ENCODE measurements at places on chromosomes 3 and 15.

GRCh38 chr3:37859354-37859753 is 2.3 kb upstream of the CTDSPL start:
- no peak for DNase-seq

DNA sequence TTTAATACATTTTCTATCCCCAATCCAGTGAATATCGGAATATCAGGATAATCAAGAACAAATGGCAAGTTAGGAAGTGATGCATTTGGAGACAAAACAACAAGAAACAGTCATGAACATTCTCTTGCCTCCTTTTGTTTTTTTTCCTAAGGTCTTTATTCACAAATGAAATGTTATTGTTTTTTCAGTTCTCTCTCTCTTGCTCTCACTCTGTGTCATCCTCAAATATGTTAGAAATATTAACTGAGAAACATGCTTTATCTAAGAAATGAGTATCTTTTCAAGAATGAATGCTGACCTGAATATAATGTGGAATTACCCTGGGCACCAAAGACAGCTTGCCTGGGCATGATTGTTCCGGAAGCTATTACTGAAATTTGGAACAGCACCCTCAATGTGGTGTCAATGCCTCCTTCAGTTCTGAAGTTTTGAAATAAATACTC is 51.3 kb downstream of the RBMS3 start:
- no peak for DNase-seq

DNA sequence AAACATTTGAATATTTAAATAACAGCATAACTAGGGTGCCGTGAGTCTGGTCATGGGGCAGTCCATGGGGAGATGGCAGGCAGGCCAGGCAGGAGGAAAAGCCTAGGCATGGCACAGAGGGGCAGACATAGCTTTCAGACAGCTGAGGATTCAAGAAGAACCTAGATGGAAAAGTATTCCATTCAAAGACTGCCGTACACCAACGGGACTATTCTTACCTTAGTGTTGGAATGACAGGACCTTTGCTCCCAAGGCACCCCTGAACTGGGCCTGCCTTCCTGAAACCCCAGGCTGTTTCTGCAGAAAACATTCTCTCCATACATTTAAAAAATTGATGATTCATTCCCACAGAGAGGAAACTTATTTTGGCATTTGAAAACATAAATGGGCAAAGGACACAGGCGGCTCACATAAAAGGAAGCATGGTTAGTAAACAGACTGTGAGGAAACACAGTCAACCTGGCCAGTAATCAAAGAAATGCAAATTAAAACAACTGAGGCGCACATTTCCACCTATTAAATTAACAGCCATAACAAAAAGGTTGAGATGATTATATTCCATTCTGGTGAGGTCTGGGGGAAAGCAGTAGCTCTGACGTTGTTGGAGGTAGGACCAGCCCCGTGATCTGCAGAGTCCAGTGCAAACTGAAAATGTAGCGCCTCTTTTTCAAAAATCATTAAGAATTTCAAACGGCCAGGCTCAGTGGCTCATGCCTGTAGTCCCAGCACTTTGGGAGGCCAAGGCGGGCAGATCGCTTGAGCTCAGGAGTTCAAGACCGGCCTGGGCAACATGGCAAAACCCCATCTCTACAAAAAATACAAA is 71.3 kb upstream of the SMAD3 start:
- DNase-seq = no peak

DNA sequence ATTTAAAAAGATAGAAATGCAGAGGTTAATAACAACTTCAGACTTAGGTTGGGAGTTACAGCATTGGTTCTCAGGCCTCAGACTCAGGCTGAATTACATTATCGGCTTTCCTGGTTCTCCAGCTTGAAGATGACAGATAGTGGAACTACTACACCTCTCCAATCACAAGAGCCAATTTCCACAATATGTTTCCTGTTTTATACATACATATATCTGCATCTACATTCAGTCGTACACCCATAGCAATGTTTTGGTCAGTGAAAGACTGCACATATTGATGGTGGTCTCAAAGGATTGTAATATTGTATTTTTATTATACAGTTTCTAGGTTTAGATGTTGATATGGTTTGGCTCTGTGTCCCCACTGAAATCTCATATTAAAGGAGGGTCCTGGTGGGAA is 35.4 kb downstream of the AADACL2 start:
- no peak for DNase-seq

- DNase-seq = no peak
These were observed 2.0 kb downstream of the SAMD7 start for GRCh38 chr3:169913323-169913722.

DNA sequence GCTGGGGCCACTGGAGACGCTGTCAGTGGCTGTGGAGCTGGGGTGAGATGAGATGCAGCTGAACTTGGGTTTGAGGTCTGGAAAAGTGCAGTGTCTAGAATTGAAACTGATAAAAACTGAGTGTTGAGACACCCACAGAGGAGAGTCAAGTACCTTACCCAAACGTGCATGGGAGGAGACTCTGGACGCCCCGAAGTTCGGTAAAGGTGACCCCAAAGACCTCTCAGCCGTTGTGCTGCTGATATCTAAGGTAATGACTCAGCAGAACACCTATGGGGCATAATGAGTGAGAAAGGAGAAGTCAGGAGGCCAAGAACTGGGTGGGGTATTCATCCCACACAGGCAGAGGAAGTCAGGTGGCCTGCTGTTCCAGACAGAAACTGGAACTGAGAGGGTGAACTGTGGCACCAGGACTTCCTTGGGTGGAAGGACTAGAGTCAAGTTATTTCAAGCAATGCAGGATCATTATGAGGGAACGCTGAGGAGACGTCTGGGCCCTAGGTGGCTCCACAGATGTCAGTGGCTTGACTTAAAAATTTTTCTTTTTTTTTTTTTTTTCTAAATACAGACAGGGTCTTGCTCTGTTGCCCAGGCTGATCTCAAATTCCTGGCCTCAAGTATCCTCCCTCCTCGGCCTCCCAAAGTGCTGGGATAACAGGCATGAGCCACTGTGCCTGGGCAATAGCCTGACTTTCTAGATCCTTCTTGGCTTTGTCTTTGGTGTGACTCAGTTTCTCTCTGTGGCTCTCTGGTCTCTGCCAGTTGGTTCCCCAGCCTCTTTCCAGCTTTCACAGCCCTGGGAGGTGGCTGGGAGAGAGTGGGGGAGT is 67.6 kb upstream of the GCNT3 start:
- no peak for DNase-seq

DNA sequence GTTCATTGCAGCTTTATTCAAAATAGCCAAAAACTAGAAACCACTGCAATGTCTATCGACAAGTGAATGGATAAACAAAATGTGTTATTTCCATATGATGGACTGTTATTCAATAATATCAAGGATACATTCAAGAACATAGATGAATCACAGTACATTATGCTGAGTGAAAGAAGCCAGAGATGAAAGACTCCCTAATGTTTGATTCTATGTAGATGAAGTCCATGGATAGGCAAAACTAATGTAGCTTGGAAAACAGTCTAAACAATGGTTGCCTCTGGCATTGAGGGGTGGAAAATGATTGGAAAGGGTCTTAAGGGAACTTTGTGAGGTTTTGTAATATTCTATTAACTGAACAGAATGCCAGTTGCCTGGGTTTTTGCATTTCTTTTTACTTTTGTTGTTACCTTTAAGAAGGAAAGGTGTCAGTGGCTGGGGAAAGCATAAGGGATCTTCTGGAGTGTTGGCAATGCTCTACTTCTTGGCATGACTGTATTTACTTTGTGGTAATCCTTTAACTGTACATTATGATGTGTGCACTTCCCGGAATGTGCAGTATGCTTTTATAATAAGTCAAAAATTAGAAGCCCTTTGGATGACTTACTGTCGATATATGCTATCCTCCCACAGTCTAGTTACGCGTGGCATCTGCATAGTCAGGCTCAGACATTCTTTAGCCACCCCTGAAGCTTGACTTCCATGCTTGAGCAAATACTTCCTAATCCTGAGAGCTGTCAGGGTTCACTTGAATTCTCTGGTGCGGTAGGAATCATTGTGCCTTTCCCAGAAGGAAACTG is 20.5 kb upstream of the ATP10A start:
- no peak for DNase-seq

DNA sequence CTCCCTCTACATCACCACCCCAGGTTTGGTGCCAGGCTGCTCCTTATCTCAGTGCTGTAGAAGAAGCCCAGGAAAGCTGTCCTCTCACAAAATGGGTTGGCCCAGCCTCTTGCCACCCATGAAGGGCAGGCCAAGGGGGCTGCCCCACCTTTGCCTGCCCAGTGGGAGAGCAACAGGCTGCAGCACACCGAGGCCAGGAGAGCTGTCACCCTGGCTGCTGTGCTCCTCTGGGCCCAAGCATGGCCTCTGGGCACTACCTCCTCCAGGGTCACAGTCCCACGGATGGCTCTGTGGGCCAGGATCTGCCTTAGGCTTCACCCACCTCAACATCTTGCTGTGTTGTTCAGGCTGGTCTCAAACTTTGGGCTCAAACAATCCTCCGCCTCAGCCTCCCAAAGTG is 6.4 kb upstream of the STAB1 start:
- no peak for DNase-seq

DNA sequence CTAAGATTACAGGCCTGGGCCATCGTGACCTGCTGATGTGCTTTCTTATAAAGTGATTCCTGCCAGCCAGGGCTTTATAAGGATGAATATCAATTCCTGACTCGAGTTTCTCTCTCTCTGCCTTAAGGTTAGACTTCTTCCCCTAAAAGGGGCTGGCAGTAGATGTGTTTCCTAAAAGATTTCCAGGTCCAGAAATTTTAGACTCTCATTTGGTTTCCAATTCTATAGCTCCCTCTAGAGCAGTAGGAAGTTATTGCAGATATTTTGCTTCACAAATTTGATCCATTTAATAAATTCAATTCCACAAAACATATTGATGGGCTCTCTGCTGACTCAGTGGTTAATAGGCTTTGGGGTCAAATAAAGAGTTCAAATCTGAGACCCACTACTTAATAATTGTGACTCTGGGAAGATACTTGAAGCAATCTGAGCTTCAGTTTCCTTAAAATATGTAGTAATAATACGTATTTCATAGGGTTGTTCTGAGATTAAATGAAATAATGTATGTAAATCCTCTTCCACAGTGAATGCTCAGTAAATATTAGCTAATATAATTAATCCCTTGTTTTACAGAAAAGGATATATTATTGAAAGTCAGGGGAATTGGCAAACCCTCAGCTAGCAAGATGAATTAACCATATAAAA is 2.1 kb downstream of the TRIM69 start:
- DNase-seq = no peak

DNA sequence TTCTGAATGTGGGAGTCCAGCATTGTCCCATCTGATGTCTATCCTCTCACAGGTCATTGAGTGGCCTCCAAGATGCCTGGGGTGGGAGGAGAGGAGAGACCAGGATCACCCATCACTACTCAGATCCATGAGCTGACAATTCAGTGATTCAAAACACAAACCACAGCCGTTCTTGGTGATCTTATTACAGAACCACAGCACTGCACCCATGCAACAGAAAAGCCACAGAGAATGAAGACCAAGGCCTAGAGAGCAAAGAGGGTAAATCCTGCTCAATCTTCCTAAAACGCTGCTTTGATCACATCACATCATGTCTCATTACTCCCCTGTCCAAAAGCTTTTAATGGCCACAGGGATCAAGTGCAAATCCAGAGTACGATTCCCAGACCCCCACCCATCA is 23.5 kb downstream of the ANP32A start:
- no peak for DNase-seq

DNA sequence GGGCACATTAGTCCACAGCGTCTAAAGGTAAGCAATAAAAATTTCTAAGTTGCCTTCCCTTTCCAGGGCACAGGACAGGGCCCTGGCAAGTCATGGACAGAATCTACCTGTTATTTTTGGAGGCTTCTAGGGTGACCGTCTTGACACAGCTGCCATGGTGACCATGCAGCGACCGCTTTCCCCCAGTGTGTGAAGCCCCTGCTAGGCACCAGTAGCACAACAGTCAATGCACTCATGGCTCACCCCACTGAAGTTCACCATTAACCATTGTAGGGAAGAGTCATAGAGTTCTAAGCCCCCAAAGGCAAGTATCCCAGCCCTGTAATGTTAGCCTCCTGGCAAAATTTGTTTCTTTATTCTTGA is 43.8 kb upstream of the SLCO2A1 start:
- no peak for DNase-seq

GRCh38 chr3:133995264-133995663 is 34.5 kb downstream of the SLCO2A1 start:
- no peak for DNase-seq

DNA sequence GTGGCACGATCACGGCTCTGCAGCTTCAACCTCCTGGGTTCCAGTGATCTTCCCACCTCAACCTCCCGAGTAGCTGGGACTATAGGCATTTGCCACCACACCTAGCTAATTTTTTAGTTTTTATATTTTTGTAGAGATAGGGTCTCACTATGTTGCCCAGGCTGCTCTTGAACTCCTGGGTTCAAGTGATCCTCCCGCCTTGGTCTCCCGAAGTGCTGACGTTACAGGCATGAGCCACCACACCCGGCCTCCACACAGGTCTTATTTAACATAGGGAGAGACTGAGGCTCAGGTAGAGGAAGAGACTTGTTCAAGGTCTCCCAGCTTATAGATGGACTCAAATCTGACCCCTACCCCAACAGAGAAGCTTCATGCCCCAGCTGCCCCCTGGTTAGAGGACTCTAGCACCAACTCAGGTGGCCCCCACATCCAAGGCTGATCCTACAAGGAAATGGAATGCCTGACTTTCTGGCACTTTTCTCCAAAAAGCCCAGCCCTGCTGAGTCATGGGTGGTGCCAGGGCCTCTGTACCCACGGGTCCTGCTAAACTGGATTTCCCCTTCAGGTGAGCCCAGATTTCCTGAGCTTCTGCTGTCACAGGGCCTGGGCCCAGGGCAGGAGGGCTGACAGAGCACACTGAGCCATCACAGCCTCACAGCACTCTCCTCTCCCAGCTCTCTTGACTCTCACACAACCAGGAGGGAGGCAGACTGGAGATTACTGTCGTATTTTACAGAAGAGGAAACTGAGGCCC is 5.6 kb downstream of the TMEM40 start:
- DNase-seq = no peak

DNA sequence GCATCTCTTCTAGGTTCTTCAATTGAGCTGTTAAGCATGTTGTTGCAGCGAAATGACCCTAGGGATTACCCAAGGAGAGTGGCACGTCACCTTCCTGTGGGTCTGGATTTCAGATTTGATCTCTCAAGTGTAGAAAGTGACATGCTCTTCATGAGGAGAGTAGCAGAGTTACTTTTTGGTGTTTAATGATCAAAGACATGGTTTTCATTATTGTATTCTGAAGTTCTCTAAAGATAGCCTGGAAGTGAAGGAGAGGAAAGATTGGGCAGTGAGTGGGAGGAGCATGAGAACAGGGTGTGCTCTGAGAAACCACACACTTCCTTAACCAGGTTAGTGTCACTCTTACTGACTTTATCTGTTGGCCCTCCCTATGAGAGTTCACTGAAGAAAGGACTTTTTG is 153.6 kb downstream of the AKAP13 start:
- DNase-seq = no peak

GRCh38 chr3:112175646-112176045 is 42.6 kb upstream of the GCSAM start:
- no peak for DNase-seq

Data from stimulated activated CD8-positive, alpha-beta memory T cell treated with anti-CD3 and anti-CD28 coated beads, Interleukin-7, amount 100 ng/mL, for 1 hour (primary cell).